ENCODE measurements at places on chromosomes 16 and 17.
A peak's percentile ranks its signal among the peaks of the same experiment; 100 is the strongest.

DNA sequence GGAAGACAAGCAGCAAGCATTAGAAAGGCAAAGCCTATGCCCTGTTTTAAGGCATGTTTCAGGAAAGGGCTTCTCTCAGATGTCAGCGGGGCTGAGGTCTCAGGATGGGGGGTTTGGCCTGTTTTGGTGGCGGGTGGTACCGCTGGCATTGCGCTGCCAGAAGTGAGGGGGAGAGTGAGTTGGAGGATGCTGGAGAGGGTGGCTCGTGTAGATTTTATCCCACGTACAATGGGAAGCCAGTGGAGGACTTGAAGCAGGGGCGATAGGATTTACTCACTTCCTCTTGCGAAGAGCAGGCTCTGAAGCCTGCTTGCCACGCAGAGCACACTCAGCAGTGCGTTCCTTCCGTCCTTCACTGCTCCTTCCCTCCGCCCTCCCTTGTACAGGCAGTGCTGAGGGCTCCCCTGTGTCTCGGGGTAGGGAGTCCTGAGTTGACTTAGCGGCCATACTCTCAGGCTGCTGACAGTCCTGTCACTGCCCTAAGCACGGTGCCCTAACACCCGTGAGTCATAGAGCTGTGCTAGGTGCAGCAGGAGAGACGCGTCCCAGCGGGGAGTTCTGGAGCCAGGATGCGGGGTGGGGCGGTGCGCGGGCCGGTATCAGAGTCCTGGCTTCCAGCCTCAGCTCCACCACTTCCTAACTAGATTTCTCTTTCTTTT lies 113.1 kb downstream of the SNX29 start:
- DNase-seq, result no peak

DNA sequence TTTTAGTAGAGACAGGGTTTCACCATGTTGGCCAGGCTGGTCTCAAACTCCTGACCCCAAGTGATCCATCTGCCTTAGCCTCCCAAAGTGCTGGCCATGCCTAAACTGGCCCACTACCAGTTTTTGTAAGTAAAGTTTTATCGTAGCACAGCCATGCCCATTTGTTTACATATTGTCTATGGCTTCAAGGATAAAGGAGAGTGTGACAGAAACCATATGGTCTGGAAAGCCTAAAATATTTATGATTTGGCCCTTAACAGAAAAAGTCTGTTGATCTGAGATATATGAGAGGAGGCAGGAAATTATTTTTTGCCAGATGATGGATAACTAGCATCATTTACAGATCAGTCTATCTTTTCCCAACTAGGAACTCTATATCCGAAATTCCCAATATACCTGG lies 4.5 kb downstream of the AKAP10 start:
- DNase-seq, result no peak

DNA sequence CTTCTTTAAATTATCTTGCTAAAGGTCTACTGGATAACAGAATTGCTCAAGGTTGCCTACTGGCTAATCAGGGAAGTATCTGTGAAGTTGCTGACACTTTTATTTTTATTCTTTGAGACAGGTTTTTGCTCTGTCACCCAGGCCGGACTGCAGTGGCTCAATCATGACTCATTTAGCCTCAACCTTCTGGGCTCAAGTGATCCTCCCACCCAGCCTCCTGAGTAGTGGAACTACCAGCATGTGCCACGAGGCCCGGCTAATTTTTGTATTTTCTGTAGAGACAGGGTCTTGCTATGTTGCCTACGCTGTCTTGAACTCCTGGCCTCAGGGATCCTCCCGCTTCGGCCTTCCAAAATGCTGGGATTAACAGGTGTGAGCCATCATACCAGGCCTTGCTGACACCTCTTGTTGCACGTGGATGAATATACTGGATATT lies 43.1 kb downstream of the GLG1 start:
- DNase-seq, result no peak

DNA sequence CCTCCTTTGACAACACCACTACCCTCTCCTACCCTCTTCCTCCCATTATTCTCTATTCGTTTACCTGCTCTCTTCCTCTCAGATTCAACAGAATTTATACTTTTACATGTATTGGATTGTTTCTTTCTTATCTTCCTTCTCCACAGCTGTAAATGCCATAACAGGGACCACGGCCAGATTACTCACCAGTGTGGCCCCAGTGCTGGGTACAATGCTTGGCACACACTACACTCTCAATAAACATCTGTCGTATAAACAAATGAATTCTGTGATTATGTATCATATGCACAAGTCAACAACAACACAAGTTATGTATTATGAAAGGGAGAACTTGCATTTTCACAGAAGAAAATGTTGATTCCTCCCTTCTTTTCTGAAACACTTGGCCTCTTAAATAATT lies 20.0 kb downstream of the AARSD1 start:
- DNase-seq, result no peak

GRCh38 chr17:40582328-40582901 lies 17.1 kb upstream of the CCR7 start:
- no peak for DNase-seq

- no peak for DNase-seq
Observed at GRCh38 chr17:64162554-64162953, 32.6 kb upstream of the ERN1 start.

DNA sequence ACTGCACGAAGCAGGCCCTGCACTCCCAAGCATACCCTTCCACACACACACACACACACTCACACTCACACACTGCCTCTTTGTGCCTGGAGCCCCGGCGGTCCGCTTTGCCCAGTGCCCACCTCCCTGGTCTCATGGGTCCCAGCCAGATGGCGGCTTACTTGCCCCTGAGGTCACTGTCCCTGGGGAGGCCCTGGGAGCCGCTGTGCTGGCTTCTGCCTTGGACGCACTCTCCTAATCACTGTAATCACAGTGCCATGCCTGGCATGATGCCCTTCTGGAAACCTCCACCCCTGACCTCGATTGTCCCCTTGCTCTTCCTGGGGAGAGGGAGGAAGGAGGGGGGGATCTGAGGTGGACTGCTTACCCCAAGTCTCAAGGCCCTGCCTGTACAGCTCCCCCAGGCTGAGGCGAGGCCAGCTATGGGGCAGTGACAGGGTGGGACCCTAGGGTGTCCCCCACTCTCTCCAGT lies 36.0 kb downstream of the ARHGAP23 start:
- DNase-seq, result no peak

DNA sequence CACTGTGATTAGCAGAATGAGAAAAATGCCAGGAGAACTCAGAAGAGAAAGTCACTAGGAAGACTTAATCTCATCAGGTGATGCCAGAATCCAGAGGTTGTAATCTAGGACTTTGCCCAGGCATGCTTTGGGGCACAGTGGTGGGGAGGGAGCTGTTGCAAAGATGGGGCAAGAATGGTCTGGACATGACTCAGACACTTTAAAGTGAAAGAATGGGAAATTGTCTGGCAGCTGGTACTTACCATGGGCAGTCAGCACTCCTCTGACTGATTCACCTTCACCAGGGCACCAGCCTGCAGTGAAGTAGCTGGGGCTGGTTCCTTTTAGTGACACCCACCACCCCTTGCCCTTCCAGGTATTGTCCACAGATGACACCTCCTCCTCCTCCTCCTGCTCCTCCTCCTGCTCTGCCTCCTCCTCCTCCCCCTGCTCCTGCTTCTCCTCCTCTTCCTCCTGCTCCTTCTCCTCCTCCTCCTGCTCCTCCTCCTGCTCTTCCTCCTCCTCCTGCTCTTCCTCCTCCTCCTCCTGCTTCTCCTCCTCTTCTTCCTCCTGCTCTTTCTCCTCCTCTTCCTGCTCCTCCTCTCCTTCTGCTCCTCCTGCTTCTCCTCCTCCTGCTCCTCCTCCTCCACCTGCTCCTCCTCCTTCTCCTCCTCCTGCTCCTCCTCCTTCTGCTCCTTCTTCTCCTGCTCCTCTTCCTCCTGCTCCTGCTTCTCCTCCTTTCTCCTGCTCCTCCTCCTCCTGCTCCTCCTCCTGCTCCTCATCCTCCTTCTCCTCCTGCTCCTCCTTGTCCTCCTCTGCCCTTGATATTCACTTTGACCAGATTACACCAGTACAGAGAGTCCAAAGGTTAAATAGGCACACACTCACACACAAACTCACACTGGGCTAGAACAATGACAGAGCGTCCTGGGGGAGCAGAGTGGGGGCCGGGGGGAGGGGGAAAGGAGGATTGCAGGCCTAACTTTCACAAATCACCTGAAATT lies at the start of gene CHD9NB:
CHD9NB (minus strand) TSS at position 379 of the 983 bp plus-strand sequence. CDS start 8,739 bp downstream, outside the sequence.
- peak; percentile 44 for DNase-seq

GRCh38 chr16:3536271-3536731 lies 35.5 kb downstream of the CLUAP1 start:
- peak; percentile 68 for DNase-seq

DNA sequence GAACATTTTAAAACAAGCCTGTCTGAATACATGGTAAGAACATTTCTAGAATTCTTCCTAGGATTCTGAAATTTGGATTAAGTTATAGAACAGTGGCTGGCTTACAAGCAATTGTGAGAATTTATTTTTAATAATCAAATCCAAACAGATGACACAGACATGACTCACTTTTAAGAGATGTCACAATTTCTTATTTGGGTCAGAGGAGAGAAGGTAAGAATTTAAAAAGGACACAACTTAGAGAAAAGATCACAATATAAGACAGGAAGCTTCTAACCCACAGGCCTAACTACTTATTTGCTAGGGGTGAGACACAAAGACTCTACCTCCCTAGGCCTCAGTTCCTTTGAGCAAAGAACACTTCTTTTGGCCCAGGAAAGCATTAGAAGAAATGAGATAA lies 32.7 kb downstream of the ZZEF1 start:
- DNase-seq, result peak; percentile 8

DNA sequence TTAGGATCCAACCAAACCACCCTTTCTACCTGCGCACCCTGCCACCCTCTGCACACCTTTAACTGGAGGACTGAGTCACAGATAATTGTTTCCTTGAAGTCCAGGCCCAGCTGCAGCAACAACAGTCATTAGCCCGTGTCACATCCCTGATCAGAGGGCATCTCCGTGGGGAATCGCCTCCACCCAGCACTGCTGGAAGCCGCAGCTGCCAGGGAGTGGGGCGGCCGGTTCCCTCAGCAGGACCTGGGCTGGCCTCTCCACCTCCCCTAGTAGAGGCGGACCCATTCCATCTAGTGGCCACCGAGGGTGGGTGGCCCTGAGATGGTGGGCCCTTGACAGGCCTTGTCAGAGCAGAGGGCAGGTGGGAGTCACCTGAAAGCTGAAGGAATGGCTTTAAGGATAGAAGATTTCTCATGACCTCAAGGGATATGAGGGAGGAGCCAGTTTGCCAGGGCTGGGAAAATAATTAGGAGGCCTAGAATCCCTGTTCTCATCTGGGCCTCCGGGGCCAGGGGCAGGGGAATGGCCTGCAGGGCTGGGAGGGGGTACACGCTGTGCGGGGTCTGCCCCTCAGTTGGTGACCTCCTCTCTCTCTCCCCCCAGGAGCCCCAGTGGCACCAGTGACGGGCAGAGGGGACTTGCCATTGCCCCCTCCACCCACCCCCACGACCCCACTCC lies 6.2 kb downstream of the PRSS53 start:
- no peak for DNase-seq

DNA sequence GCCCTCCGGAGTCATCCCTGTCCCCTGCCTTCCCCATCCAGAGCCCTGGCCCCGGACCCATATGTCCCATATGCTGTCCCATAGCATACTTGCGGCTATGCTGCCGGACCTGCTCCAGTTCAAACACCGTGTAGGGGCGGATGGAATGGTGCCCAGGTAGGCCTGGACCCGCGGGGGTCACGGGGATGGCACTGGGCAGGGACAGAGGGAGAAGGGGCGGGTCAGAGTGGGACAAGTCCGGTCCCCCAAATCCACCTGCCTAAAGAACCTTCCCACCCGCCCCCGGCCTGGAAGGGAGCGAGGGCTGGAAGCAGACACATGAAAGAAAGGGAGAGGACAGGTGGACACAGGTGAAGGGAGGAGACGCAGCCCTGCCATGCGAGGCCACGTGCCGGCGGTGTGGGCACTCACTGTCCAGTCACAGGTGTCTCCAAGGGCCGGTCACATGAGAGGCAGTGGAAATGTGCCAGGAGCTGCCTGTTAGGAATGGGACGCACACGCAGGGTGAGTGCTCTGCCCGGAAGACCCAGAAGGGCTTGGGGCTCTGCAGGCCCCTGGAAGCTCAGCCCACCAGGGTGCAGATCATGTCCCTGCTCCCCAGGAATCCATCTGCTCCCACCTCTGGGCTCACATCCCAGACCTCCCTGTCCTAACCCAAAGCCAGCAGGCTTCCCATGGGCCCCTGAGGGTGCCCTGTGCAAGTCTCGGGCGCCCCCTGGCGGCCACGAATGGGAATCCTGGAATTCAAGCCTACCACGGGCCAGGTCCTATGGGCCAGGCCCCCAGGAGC lies 14.0 kb downstream of the UBALD2 start:
- peak; percentile 26 for DNase-seq

- DNase-seq, result no peak
Observed at GRCh38 chr17:48720266-48721008, 1.9 kb downstream of the PRAC1 start.

Data from fibroblast of skin of left biceps (primary cell).